Motor neuron (in vitro differentiated cells): ENCODE measurements at places on chromosomes 16 and 17.

- ATAC-seq, result no peak
These were observed 76.4 kb upstream of the C17orf78 start for GRCh38 chr17:37299257-37299980.

DNA sequence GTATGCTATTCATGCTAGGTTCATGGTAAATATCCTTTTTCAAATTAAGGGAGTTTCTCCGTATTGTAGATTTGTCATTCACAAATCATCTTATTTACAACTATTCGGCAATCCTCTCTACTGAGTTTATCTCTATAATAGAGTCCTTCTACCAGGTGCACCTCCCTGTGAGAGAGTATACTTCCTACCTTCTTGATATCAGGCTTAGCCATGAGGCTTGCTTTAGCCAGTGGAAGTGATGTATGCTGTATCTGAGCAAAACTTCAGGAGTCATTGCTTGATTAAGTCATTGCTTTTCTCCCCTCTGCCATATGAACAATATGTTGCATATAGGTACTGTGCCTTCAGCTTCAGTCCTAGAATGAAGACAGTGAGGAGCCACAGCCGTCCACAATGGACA is 20.5 kb downstream of the NSRP1 start:
- peak; percentile 23 for ATAC-seq

- peak; percentile 0 for ATAC-seq
These were observed 10.6 kb upstream of the DUS1L start for GRCh38 chr17:82076018-82076784.

DNA sequence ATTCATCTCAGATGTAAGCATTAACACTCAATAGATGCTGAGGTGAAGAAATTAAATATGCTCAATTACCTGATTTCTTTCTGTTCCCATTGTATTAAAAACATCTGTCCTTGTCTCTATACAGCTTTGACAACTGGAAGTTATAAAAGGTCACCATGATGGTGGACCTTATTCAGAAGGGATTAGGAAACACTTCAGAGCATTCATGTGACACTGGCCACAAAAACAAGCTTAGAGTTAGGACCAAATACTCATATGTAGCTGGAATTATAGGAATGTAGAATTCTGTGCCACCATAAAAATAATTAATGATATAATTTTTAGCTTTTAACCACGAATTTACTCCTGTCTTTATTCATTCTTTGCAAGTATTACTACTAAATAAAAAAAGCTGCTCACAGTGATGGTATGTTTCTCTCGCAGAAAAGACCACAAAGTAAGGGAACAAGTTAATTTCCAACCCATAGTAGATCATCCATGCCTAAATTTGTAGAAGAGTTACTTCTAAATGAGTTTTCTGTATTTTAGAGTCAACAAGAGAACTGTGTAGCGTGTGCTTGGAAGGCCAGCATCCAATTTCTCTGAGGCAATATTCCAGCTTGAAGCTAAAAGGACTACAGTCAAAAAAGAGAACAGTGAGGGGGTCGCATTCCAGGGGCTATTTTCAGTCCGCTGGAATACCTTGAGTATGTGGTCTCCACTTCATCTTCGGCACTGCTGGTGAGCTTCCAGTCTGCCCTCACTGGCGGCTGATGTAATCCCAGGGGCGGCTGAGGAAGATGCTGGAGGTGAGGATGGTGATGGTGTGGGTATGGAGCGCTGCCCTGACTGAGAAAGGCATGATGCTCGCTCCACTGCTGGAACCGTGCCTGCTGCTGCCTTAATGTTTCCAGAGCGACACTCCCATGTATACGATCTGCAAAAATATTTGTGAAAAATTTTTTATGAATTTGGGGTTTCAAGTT is 63.7 kb downstream of the CACNG1 start:
- ATAC-seq, result no peak

DNA sequence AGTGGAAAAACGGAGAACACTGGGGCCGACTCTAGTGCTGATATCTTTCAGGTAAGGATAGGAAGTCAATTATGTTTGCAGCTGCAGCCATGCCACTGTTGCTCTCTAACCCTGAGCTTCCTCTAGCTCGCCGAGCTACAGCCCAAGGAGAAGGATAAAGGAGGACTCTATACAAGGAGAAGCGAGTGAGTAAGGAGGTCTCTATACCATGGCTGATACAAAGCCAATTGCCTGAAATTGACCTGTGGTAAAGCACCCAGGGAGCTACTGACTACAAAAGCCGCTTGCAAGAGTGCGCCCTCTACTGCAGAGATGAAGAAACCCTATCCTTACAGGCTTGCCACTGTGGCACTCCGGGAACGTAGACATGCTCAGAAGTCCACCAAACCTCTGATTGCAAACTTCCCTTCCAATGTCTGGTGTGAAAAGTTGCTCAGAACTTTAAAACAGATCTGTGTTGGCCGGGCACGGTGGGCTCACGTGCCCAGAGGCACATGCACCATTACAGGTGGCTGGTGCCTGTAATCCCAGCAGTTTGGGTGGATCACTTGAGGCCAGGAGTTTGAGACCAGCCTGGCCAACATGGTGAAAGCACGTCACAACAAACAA is 10.8 kb upstream of the SLC46A1 start:
- ATAC-seq, result peak; percentile 67

GRCh38 chr17:44408786-44409185 is 19.3 kb upstream of the ITGA2B start:
- no peak for ATAC-seq

GRCh38 chr16:843771-844170 is 43.2 kb upstream of the GNG13 start:
- ATAC-seq, result no peak

- no peak for ATAC-seq
These were observed 193.8 kb upstream of the TOX3 start for GRCh38 chr16:52740766-52741165.

DNA sequence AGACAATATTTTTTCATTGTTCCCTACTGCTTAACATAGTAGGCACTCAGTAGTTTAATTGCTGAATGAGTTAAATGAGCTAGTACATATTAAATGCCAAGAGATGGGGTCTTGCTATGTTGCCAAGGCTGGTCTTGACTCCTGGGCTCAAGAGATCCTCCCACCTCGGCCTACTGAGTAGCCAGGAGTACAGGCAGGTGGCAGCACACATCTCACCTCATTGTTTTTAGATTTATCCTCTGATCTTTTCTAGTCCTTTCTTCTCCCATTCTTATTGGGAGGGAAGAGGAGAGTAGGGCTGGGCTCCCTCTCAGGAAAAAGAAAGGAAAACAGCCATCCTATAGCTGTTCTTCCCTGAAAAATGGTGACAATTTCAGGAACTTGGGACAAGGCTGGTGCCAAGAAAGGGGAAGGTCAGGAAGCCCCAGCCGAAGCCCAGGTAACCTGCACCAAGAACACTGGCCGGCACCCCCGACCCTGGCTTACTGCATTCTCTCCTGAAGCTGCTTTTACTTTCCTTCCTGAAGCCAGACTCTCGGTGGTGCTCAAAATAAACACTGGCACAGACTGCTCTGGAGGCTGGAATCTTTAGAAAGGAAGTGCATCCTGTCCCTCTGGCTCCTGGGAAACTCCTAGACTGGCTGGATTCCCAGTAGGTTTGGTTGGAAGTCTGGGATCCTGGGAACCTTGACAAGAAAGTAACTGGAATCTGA is 2.7 kb downstream of the TNFAIP1 start:
- no peak for ATAC-seq

DNA sequence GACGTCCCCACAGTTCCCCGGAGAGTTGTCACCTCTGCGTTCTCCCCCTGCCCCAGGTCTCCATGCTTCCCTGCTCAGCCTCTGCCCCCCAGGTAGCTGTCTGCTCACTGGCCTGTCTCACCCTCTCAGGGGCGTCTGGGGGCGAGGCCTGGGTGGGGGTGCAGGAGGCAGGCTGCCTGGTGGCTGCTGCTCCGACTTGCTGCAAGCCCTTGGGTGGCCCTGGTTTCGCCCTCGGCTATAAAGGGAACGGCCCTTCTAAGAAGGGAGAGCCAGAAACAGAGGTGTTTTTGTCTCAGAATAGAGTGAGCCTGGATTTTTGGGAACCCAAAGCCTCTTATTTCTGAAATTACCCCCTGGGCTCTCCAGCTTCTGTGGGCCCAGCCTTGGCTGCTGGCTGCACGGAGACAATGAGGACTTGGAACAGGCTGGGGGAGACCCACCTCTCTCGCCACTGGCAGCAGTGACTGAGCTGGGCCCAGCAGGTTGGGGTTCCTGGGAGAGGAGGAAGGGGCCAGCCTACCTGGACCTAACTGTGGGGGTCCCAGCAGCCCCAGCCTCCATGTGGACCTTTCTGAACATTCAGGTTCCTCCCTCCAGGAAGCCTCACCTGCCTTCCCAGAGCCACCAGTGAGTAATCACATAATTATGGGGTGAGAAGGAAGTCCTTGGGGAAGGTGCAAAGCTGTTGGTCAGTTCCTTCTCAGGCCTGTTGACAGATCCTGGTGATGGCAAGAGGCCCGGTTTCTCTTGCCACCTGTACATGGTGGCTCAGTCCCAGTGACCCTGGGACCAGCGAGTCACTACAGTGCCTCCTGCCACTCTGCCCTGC is 15.5 kb upstream of the SPNS2 start:
- no peak for ATAC-seq

- no peak for ATAC-seq
These were observed 58.7 kb downstream of the PLXDC1 start for GRCh38 chr17:39092692-39093230.

- ATAC-seq, result no peak
These were observed 4.9 kb downstream of the STX1B start for GRCh38 chr16:31005350-31006085.

DNA sequence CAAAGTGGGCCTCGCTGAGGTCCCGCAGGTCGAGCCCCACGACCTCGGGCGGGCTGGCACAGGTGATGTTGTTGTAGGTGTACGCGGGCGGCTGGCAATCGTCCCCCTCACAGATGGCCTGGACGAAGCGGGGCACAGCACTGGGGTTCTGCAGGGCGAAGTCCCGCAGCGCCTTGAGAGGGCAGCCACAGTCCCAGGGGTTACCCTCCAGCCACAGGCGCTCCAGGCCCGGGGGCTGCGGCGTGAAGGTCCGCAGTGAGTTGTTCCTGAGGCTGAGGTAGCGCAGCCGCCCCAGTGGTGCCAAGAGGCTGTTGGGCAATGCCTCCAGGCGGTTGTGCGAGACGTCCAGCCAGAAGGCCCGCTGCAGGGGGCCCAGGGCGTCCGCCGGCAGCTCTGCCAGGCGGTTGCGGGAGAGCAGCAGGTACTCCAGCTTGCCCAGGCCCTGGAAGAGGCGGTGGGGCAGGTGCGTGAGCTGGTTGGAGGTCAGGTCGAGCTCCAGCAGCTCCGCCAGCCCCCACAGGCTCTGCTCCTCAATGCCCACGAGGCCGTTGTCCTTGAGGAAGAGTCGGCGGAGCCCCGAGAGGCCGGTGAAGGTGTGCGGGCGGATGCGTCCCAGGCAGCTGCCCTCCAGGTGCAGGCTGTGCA is 2.8 kb downstream of the IGFALS start:
- ATAC-seq, result no peak

DNA sequence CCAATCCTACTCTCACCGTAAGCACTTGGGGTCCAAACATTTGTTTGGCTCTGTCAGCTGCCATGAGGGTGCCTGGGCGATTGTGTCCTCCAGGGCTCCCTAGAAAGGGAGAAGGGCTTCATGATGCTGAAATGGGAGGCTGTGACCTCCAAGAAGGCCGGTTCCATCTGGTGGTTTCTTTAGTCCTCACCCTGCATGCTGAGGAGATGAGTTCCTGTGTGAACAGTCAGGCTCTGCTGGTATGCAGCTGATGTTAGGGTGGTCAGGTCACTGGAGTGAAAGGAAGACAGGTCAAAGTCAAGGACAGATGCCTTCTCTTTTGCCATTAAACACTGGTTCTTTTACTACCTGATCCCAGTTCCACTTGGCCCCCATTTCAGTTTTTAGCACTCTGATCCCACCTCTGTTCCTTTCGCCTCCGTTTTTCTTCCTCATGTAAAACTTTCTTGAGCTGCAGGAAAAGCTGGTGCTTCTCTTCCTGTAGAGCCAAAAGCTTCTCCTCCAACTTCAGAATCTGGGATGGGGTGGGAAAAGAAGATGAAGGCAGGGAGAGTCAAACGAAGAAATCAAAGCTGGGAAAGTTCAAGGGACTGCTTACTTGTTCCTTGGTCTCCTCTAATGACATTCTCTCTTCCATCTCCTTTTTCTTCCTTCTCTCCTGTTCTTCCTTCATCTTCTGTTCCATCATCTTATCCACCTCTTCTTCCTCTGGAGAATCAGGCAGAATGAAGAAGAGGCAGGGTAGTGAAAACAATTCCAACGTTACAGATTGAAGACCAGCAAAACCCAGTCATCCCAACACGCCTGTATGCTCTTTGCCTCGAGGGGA is 1.1 kb downstream of the GPS2 start:
- ATAC-seq, result no peak

- ATAC-seq, result peak; percentile 100
These were observed 47.8 kb downstream of the BMERB1 start for GRCh38 chr16:15482068-15482747.

- no peak for ATAC-seq
These were observed 39.8 kb downstream of the ABCA5 start for GRCh38 chr17:69287168-69287567.

DNA sequence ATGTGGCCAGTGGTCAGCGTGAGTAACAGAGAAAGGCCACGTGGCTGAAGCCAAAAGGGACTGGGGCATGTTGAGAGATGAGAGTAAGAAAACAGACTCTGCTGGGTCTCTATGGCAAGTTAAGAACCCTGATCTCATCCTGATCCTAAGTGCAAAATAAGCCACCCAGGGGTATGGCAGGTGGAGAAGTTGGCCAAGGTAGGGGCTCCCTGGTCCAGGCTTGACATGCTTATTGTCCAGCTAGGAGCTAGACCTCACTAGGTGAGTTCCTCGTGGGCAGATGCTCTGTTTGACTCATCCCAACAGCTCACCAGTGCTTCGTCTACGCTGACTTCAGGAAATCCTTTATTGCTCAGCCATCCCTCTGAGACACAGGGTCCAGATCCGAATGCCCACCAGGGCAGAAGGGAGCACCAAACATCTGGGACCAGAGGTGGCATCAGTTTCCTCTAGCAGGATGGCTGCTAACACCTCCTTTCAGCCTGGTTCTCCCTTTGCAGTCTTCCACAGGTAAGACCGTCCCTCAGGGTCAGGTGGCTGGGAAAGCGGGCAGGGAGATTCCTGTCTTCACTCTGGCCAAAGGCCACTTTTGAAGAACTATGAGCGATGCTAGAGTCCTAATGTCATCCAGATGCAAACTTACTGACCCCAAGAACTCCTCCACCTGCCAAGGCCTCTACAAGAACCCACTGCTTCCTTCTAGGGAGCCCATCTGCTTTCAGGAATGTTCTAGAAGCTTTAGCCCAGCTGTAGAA is 99.5 kb downstream of the CDYL2 start:
- ATAC-seq, result no peak

- no peak for ATAC-seq
These were observed 203.5 kb upstream of the GOT2 start for GRCh38 chr16:58937661-58938060.

DNA sequence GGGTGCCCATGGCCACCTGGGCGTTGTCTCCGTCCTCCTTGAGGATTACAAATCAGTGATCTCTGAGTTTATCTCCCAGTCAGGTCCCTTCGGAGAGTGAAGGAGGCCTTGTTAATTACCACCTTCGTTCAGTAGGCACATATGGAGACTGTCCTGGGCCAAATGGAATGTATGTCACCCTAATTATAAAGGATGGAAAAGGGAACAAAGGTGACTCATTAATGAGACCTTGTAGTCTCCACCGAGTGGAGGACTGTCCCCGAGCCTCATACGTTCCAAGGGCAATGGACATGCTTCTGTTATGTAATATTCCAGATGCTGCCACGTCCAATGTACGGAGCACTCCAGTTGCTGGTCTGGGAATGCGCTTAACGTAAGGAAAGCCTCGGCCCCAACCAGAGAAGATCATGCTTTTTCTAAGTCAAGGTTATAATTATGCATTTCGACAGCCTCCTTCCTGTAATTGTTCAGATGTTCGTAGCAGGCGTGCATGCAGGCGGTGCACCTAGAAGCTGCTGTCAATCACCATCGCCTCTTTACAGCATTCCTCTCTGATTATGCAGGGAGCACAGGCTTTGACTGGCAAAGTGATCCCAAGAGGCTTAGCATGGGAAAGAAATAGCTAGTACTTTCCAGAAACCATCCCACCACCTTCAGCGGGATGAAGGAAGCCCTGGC is 22.4 kb upstream of the SEC14L1 start:
- peak; percentile 75 for ATAC-seq
